ENCODE measurements at places on chromosomes 11 and 22. TPM values are rescaled to one million over a fixed set of nuclear protein-coding genes. Genes with fewer than 3 reads are reported as not detected.

DNA sequence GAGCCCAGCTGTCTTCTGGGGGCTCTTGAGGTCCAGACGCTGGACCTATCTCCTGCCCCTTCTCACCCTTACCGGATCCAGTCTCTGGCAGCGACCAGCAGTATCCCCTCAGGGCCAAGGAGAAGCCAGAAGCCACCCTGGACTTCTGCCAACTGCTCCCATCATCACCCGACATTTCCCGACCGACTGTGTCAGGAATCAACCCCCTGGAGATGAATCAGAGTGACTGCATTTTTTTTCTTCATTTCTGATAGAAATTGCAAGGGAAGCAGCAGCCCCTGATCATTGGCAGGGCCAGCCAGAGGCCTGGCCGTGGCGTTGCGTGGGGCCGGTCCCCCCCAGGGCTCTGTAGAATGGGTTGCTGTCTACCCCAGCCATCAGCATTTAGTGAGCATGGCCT is 5.2 kb upstream of the LIF start:
- DNase-seq, result peak; percentile 66
- H3K27me3 ChIP-seq, result no peaks in the 10 kb centered on the region

DNA sequence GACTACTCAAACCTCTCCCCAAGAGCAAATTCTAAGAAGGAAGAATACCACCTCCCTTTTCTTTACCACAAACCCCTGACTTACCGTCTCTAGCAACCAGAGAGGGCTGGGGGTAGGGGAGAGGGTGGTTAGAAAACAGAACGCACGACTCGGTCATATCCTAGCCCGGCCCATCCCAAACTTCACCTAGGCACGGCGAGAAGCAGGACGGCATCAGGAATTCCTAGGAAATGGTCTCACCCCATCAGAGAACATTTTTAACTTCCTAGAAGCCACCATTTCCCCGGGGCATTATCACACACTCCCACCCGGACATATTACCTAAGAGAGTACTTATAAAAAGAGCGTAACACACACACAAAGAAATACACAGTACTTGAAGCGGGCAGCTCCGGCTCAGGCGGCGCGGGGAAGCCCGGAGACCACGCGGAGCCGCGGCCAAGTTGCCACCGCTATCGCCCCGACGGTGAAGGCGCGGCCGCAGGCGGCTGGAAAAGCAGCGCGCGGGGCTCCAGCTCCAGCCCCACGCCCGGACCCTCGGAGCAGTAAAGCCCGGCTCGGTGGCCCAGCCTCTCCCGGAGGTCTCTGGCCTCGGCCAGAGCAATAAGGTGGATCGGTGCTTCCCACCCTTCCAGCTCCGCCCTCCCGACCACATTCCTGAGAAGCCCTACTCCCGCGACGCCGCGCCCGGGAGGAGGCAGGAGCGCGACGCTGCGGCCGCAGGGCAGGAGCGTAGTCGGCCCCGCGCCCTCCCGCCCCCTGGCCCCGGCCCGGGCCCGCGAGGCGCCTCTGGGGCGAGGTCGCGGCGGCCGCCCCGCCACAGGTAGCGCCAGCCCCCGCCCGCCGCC is 878 bp downstream of the RRAS2 start:
- H3K4me3 ChIP-seq, result peak overlapping the region; percentile 73
- peak; percentile 51 for DNase-seq
- H3K27me3 ChIP-seq, result no peaks in the 10 kb centered on the region
- peak overlapping the region; percentile 78 for H3K27ac ChIP-seq
- peaks cover 5% of the 10 kb centered on the region for H3K4me1 ChIP-seq

DNA sequence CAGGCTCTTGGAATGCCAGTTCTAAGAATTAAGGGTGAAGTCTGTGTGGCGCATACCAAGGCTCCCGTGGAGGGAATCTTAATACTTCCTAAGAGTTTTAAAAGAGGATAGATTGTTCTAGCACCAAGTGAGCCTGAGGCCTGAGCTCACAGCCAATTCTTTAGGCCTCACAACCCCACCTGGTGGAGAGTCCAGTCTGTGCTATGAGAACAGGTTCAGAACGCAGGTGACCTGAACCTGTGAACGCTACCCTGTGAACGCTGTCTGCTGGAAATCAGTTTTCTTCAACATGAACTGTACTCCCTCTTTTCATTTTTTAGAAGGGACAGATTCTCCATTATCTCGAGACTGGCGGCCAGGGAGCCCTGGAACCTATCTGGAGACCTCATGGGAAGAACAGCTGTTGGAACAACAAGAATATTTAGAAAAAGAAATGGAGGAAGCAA is 43.2 kb upstream of the DLAT start:
- peaks cover 6% of the 10 kb centered on the region for H3K36me3 ChIP-seq
- H3K4me1 ChIP-seq, result peaks cover 25% of the 10 kb centered on the region
- H3K4me3 ChIP-seq, result no peak overlapping the region
- no peaks in the 10 kb centered on the region for H3K27me3 ChIP-seq
- peak; percentile 16 for DNase-seq

DNA sequence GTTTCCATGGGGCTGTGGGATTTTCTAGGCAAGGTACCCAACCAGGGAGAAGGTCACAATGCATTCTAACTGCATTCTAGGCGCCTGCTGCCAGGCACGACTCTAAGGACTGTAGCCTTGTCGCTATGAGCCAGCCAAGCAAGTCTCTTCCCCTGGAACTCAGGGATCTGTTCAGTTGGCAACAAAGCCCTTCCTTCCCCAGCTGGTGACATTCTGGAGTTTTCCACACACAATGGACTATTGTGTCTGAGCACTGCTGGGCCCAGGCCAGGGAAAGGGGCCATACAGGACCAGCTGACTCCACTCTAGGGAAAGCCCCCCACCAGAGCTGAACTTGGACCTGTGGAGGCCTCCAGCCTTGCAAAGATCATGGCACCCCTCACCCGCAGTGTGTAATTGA is 116.8 kb downstream of the RRAS2 start:
- DNase-seq, result no peak
- H3K27ac ChIP-seq, result no peak overlapping the region
- no peaks in the 10 kb centered on the region for H3K36me3 ChIP-seq
- no peak overlapping the region for H3K4me3 ChIP-seq
- no peaks in the 10 kb centered on the region for H3K4me1 ChIP-seq

DNA sequence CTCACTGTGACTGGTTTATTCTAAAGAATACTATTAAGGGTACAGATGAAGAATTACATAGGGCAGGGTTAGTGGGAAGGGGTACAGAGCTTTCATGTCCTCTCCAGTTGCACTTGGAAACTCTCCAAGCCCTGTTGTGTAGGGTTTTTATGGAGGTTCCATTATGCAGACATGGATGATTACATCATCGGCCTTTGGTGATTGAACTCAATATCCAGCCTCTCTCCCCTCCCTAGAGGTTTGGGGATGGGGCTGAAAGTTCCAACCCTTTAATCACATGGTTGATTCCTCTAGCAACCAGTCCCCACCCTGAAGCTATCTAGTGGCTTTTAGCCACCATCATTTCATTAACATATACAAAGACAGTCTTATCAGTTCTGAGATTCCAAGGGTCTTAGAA is 472.6 kb downstream of the BUD13 start:
- no peak overlapping the region for H3K4me3 ChIP-seq
- no peaks in the 10 kb centered on the region for H3K36me3 ChIP-seq
- H3K27me3 ChIP-seq, result no peaks in the 10 kb centered on the region
- H3K27ac ChIP-seq, result no peak overlapping the region

GRCh38 chr11:97729546-97730272 is 1291.0 kb upstream of the CNTN5 start:
- H3K36me3 ChIP-seq, result no peaks in the 10 kb centered on the region
- no peaks in the 10 kb centered on the region for H3K4me1 ChIP-seq
- no peak overlapping the region for H3K27ac ChIP-seq
- no peak overlapping the region for H3K4me3 ChIP-seq
- no peak for DNase-seq
- H3K27me3 ChIP-seq, result no peaks in the 10 kb centered on the region

- H3K4me3 ChIP-seq, result no peak overlapping the region
- no peaks in the 10 kb centered on the region for H3K36me3 ChIP-seq
- peaks cover 25% of the 10 kb centered on the region for H3K4me1 ChIP-seq
- DNase-seq, result no peak
- no peaks in the 10 kb centered on the region for H3K27me3 ChIP-seq
Observed at GRCh38 chr11:117822074-117823033, 2.2 kb downstream of the FXYD2 start.

DNA sequence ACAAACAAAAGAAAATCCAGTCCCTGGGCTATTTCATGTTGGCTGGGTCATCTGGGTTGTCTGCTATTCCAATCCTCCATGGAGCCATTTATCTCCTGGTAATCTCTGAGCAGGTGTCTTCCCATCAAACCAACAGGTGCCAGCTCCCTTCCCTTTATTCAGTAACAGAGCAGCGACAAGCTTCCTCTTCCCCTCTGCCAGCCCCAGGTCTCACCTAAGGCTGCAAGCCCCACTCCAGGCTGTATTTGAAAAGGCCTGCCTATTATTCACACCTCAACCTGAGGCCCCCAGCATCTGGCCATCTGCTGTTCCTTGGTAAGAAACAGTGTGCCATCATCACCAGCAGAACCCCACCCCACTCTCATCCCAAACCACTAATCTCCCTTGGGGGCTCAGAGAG is 436.2 kb downstream of the BUD13 start:
- no peak overlapping the region for H3K27ac ChIP-seq
- H3K4me3 ChIP-seq, result no peak overlapping the region
- H3K4me1 ChIP-seq, result no peaks in the 10 kb centered on the region
- H3K36me3 ChIP-seq, result no peaks in the 10 kb centered on the region

DNA sequence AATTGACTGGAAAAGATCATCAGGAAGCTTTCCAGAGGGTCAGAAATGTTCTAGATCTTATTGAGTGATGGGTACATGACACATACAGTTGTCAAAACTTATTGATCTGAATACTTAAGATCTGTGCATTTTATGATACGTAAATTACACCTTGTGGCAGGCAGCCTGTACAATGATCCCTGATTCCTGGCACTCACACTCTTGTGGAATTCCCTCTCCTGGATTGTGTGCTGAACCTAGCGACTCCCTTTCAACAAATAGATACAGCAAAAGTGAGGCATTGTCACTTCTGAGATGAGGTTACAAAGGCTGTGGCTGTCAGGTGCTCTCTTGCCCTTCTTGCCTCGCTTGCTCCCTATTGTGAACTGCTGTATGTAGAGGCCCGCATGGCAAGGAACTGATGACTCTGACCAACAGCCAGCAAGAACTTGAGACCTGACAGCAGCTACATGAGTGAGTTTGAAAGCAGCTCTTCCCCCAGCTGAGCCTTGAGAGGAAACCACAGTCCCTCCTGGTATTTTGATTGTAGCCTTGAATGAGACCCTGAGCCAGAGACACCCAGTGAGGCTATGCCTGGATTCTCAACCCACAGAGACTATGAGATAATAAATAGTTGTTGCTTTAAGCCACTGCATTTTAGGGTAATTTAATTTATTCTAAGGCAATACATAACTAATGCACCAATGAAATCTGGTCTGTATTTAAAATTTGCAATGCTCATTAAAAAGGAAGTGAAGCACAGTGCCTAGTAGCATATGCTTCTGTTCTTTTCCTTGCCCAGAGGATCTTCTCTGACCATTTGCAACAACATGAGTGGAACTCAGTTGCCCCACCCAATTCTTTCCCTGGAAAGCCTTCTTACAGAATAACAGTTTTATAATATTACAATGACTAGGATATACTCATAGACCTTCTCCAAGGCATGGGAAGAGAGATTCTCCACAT is 60.5 kb upstream of the IZUMO1R start:
- H3K27ac ChIP-seq, result no peak overlapping the region
- H3K27me3 ChIP-seq, result no peaks in the 10 kb centered on the region
- H3K36me3 ChIP-seq, result no peaks in the 10 kb centered on the region
- DNase-seq, result peak; percentile 1

DNA sequence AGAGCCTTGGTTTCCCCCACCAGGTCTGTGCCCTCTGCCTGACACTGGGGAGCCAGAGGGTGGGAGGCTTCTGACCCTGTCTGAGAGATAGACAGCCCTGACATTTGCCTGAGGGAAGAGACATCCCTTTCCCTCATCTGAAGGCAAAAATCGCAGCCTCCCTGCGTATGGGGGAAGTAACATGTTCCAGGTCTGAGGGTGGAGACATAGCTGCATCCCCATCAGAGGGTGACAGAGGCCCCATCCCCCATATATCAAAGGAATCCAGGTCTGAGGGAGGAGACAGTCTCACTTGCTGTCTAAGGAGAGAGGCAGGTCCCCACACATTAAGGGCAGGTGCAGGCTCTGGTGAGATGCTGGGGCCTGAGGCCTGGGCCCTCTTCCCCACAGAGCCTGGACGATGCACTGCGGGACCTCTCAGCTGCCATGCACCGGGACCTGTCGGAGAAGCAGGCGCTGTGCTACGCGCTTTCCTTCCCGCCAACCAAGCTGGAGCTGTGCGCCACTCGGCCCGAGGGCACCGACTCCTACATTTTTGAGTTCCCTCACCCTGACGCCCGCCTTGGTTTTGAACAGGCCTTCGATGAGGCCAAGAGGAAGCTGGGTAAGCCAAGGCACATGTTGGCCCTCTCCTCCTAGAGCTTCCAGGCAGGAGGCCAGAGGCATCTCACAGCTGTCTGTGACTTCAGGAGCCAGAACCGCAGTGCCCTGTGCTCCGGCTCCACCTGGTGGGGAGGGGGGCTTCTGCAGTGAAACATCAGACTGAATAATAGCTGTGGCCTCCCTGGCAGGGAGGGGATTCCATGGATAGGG is 16.1 kb upstream of the RELT start:
- no peak for DNase-seq
- no peak overlapping the region for H3K27ac ChIP-seq
- H3K4me3 ChIP-seq, result no peak overlapping the region
- H3K4me1 ChIP-seq, result no peaks in the 10 kb centered on the region

DNA sequence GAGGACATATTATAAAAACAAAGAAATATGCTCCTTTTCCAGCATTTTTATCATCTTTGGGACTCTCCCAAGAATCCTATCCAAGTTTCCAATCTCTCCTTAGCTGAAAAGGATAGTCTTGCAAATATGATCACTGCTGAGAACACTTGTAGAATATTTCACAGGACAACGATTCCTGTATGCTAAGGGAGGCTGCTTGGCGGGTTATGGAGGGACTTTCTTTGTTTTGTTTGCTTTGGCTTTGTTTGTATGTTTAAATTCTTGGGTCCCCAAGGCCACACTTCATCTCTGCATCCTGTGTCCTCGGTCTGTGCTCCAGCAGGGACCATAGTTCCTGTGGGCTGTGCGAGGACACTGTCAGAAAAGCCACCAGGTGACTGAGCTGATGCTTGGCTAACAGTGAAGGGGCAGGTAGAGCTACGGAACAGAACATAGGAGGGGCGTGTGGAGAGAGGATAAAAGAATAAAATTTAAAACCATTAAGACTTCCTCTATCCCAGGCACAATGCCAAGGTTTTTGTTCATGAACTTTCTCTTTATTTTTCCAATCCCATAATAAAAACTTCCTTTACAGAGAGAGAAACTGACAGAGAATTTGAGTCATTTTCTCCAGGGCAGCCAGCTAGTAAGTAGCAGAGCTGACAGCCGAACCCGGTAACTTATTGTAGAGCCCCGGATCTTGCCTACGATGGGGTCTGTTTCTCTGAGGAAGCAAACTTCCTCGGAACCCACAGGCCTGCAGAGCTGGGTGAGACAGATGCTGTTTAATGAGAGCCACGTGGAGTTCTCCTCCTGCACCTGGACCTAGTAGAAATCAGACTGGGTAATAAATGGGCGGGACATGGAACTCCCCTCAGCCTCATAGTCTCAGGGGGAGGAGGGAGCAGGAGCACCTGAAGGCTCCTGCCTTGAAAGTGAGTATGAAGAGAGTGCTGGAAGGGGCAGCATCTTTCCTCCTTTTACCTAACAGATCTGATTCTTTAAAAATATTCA is at the start of gene IZUMO1R:
Gene IZUMO1R, plus strand, starts transcription at position 615 of the 993 bp plus-strand sequence. CDS start 1,057 bp downstream, outside the sequence.
- DNase-seq, result no peak
- no peaks in the 10 kb centered on the region for H3K36me3 ChIP-seq
- H3K4me3 ChIP-seq, result no peak within 1 kb of the TSS
- no peak within 1 kb of the TSS for H3K27ac ChIP-seq
- no peaks in the 10 kb centered on the region for H3K27me3 ChIP-seq
- no peaks in the 10 kb centered on the region for H3K4me1 ChIP-seq

- no peak for DNase-seq
- no peaks in the 10 kb centered on the region for H3K4me1 ChIP-seq
- H3K27ac ChIP-seq, result no peak overlapping the region
Observed at GRCh38 chr11:22263613-22264012, 70.7 kb downstream of the ANO5 start.

The VSIG10L2 gene
- not detected for total RNA-seq

The MS4A3 gene
- not detected for total RNA-seq

The POTEH gene
- not detected for total RNA-seq
